Smooth muscle cell of the umbilical artery (primary cell): ENCODE measurements at places on chromosomes 1 and 21. TPM values are rescaled to one million over a fixed set of nuclear protein-coding genes. Genes with fewer than 3 reads are reported as not detected.

C2CD2 gene
- 17.8 and 29.5 TPM in 2 replicates for total RNA-seq

PLEKHN1 gene
- under 0.01 and 1.8 TPM in 2 replicates for total RNA-seq

TMEM54 gene
- total RNA-seq = 31.5 and 37.3 TPM in 2 replicates

AHDC1 gene
- total RNA-seq = 8.0 and 15.5 TPM in 2 replicates
